NCI-H187 treated with DMSO at 0.1 percent for 48 hours (cell line): ENCODE measurements at places on chromosomes 11 and 22.

DNA sequence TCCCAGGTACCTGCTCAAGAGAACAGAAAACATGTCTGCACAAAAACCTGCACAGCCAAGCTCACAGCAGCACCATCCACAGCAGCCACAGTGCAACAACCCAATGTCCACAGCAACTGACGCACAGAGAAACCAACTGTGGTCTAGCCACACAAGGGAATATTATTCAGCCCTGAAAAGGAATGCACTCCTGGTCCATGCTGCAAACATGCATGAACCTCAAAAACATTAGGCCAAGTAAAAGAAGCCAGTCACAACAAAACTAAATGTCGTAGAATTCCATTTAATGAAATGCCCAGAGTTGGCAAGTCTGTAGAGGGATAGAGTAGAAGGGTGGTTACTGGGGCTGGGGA is 60.6 kb downstream of the MYEOV start:
- no peak for DNase-seq

- no peak for DNase-seq
Measured at GRCh38 chr11:1064167-1064566, 10.5 kb upstream of the MUC2 start.

GRCh38 chr11:64996710-64997380 is at the start of gene BATF2:
Gene BATF2, minus strand, starts transcription at chr11:64996971. Its CDS starts 57 bp downstream, at chr11:64996914.
- DNase-seq: no peak

DNA sequence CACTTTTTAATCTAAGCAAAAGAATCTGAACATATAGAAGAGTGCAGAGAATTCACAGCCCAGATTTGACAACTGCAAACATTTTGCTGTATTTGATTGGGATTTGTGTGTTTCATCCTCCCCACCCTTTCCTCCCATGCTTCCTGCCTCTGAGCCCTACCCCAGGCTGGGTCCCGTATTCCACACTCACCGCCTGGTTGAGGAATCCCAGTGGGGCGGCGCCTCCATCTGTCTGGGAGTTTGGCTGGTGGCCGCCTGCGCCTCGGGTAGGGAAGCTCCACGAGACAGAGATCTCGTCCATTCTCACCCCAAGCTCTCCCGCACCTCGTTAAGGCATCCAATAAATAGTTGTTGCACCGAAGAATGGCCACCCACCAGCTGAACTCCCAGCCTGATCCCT is 105.9 kb upstream of the SLC22A12 start:
- no peak for DNase-seq
